ENCODE measurements at places on chromosomes 12 and 14.

DNA sequence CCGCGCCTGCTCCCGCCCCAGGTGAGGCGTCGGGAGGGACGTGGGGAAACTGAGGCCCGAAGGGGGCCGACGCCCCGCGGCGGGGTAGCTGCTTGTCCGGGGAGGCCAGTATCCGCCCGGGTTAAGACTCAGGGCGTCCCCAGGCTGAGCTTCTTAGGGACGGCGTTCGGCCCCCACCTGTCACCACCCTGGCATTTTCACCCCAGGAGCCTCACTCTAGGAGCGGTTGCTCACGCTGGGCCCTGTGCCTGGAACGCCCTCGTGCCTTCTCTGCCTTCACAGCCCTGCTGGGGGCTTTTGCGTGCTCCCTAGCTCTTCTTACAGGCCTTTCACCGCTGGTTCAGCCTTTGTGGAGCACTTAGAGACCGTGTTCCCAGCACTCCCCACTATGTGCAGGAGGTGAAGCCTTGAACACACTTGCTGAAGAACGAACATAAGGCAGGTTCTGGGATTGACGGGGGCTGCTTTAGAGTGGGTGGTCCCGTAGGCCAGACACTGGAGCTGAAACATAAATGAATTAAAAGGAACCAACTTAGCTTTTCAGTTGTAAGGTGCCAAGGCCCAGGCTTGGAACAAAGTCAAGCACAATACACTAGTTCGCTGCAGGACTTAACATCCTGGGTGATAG is 601 bp downstream of the ZNF839 start:
- H3K36me3 ChIP-seq, result no peaks in the 10 kb centered on the region
- DNase-seq, result no peak
- peaks cover 39% of the 10 kb centered on the region for H3K4me1 ChIP-seq
- peak overlapping the region; percentile 86 for H3K4me3 ChIP-seq
- no peak overlapping the region for H3K27ac ChIP-seq
- H3K27me3 ChIP-seq, result peaks cover 9% of the 10 kb centered on the region

DNA sequence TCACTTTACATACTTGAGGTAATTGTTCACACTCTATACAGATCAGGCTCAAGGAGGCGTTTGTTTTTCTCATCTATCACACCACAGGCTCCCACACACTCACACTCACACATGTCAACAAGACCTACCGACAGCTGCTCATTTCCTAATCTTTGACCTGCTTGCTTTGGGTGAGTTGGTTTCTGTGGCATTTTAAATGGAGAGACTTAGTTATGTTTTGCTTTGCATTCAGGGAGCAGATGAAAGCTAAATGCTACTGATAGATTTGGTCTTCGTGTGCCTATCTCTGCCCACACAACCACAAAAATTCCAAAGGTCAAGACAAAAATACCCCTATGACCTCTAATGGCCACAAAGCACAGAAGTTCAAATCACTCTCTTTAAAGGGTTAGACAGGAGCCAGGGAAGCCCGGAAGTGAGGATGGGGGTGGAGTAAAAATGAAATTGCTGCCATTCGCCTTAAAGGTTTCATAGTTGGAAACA is 203.5 kb upstream of the G2E3 start:
- H3K36me3 ChIP-seq, result peaks cover 11% of the 10 kb centered on the region
- H3K4me1 ChIP-seq, result peaks cover 9% of the 10 kb centered on the region

DNA sequence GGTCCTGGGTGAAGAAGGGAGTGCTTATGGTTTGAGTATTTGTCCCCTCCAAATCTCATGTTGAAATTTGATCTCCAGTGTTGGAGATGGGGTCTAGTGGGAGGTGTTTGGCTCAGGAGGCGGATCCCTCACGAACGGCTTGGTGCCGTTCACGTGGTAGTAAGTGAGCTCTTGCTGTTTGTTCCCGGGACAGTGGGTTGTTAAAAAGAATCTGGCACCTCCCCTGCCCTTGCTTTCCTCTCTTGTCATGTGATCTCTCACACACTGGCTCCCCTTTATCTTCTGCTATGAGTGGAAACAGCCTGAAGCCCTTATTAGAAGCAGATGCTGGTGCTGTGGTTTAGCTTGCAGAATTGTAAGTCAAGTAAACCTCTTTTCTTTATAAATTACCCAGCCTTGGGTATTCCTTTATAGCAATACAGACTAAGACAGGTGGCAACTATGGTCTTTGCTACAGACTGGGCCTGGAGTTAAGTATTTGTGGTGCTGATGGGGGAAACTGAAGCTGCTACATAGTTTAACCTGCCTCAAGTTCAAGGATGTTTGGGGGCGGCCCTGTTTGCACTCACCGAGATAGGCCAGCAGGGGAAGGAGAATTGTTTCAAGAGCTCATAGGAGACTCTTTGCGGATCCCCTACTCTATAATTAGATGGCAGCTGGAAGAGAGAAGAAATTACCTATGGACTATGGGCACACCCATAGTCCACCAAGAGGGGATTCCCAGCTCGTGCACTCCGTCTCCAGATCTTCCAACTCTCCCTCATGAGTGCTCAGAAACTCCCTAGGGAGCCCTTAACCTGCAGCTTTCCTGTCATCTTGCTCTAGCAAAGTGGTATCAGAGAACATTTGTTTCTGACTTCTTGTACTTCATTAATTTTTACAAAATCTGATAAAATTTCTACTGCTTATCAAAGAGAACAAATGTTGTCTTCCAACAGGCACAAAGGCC is 164.6 kb downstream of the SLC15A5 start:
- peak overlapping the region; percentile 84 for H3K27ac ChIP-seq
- H3K36me3 ChIP-seq, result no peaks in the 10 kb centered on the region
- H3K27me3 ChIP-seq, result no peaks in the 10 kb centered on the region

DNA sequence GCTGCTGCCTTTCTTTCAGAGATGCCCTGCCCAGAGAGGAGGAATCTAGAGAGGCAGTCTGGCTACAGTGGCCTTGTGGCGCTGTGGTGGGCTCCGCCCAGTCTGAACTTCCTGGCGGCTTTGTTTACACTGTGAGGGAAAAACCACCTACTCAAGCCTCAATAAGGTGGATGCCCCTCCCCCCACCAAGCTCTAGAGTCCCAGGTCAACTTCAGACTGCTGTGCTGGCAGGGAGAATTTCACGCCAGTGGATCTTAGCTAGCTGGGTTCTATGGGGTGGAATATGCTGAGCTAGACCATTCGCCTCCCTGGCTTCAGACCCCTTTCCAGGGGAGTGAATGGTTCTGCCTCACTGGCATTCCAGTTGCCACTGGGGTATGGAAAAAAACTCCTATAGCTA is 25.6 kb downstream of the SPATA7 start:
- H3K27ac ChIP-seq, result no peak overlapping the region
- H3K4me1 ChIP-seq, result peaks cover 2% of the 10 kb centered on the region
- peak; percentile 22 for DNase-seq
- H3K36me3 ChIP-seq, result peaks cover 32% of the 10 kb centered on the region
- H3K4me3 ChIP-seq, result no peak overlapping the region

GRCh38 chr12:57717131-57717530 is 21.4 kb downstream of the AGAP2 start:
- no peak for DNase-seq
- no peaks in the 10 kb centered on the region for H3K27me3 ChIP-seq
- H3K4me3 ChIP-seq, result no peak overlapping the region
- H3K27ac ChIP-seq, result no peak overlapping the region
- H3K36me3 ChIP-seq, result peaks cover 16% of the 10 kb centered on the region

- H3K27me3 ChIP-seq, result no peaks in the 10 kb centered on the region
- H3K4me1 ChIP-seq, result peaks cover 8% of the 10 kb centered on the region
- H3K4me3 ChIP-seq, result 0 out of 2 replicates have a peak overlapping the region, but pooled peaks have one; percentile 33
- no peak overlapping the region for H3K27ac ChIP-seq
Observed at GRCh38 chr12:57813971-57814772, 4.4 kb downstream of the AVIL start.

GRCh38 chr14:29709490-29709889 is 218.2 kb downstream of the PRKD1 start:
- H3K27ac ChIP-seq, result no peak overlapping the region
- no peaks in the 10 kb centered on the region for H3K4me1 ChIP-seq
- H3K36me3 ChIP-seq, result peaks cover under 1% of the 10 kb centered on the region
- DNase-seq, result no peak
- no peak overlapping the region for H3K4me3 ChIP-seq
- H3K27me3 ChIP-seq, result no peaks in the 10 kb centered on the region

DNA sequence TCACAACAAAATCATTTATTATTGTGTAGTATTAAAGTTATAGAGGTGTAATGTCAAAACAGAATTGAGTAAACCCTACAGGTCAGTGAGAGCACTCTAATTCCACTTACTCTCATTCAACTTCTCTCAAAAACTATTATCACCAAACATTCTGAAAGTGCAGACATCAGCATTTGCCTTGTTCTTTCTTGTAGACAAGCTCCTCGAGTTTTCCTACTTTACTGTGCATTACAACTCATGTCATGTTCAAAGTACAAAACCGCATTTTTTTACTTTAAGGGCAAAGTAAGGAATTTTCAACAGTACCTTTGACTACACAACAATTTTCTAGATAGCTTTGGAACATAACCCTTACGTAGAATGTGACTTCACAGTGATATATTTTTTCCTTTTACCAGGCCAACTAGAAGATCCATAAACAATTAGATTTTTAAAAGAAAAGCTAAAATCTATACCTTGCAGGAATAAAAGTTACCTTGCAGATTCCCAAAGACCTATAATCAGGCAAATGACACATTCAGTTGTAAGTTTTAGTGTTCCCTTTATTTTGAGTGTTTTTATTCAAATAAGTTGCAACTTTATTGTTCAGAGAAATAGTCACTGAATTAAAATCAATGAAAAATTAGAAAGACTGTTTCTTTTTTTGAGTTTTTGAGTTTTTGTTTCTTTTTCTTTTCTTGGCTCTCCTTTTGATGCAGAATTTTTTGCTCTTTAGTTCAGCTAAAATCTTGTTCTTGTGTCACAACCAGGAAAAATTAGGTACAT is 12.7 kb upstream of the USP15 start:
- H3K27me3 ChIP-seq, result no peaks in the 10 kb centered on the region
- H3K4me1 ChIP-seq, result peaks cover 4% of the 10 kb centered on the region
- H3K27ac ChIP-seq, result no peak overlapping the region
- no peak overlapping the region for H3K4me3 ChIP-seq
- H3K36me3 ChIP-seq, result no peaks in the 10 kb centered on the region
- DNase-seq, result no peak

DNA sequence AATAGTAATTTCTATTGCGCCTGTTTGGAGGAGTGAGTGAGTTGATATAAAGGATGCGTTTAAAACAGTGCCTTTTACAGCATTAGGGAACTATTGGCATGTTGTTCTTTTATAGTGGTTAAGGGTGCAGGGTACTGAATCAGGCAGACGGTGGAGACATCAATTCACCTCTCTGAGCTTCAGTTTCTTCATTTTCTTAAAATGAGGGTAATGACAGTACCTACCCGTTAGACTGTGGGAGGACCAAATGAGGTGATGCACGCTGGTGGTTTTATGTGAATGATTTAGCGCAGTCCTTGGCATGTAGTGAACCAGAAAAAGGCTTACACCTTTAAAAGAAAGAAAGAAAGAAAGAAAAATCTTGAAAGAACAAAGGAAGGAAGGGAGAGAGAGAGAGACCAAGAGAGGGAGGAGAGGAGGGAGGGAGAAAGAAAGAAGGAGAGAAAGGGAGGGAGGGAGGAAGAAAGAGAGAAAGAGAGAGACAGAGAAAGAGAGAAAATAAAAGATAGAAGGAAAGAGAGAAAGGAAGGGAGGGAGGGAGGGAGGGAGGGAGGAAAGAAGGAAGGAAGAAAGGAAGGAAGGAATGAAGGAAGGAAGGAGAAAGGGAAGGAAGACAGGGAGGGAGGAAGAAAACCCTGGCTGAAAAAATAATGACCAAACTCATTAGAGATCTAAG is 22.2 kb upstream of the CCND2 start:
- no peak for DNase-seq
- no peak overlapping the region for H3K4me3 ChIP-seq
- H3K27ac ChIP-seq, result peak overlapping the region; percentile 67
- peaks cover 4% of the 10 kb centered on the region for H3K27me3 ChIP-seq
- peaks cover 26% of the 10 kb centered on the region for H3K4me1 ChIP-seq
- H3K36me3 ChIP-seq, result no peaks in the 10 kb centered on the region

DNA sequence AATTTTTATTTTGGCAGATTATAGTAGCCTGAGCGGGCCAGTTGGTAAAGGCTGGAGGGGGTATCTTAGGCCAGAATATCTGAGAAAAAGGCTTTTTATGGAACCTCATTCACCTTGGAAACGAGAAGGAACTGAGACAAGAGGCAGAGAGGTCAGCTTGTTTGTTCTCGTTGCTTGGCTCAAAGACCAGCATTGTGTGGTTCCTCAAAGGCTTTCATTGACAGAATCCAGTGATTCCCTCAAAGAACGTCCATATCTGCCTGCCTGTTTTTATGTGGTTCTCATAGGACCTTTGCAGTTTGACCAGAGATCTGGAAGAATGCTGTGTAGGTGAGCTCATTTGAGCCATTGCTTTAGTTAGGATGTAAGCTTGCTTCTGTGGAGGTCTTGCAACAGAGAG is 117.3 kb downstream of the CFAP54 start:
- no peaks in the 10 kb centered on the region for H3K27me3 ChIP-seq
- no peak overlapping the region for H3K27ac ChIP-seq
- no peak for DNase-seq
- H3K4me1 ChIP-seq, result no peaks in the 10 kb centered on the region
- H3K4me3 ChIP-seq, result no peak overlapping the region
- peaks cover 21% of the 10 kb centered on the region for H3K36me3 ChIP-seq

- no peaks in the 10 kb centered on the region for H3K36me3 ChIP-seq
- DNase-seq, result no peak
- peaks cover 23% of the 10 kb centered on the region for H3K27me3 ChIP-seq
- H3K4me1 ChIP-seq, result peaks cover 42% of the 10 kb centered on the region
Observed at GRCh38 chr12:7127916-7128626, 618 bp downstream of the RBP5 start.

GRCh38 chr14:60720962-60721325 is 3.2 kb downstream of the SIX4 start:
- H3K4me3 ChIP-seq, result peak overlapping the region; percentile 96
- peaks cover 34% of the 10 kb centered on the region for H3K4me1 ChIP-seq
- H3K36me3 ChIP-seq, result peaks cover 30% of the 10 kb centered on the region
- no peak overlapping the region for H3K27ac ChIP-seq
- no peaks in the 10 kb centered on the region for H3K27me3 ChIP-seq

DNA sequence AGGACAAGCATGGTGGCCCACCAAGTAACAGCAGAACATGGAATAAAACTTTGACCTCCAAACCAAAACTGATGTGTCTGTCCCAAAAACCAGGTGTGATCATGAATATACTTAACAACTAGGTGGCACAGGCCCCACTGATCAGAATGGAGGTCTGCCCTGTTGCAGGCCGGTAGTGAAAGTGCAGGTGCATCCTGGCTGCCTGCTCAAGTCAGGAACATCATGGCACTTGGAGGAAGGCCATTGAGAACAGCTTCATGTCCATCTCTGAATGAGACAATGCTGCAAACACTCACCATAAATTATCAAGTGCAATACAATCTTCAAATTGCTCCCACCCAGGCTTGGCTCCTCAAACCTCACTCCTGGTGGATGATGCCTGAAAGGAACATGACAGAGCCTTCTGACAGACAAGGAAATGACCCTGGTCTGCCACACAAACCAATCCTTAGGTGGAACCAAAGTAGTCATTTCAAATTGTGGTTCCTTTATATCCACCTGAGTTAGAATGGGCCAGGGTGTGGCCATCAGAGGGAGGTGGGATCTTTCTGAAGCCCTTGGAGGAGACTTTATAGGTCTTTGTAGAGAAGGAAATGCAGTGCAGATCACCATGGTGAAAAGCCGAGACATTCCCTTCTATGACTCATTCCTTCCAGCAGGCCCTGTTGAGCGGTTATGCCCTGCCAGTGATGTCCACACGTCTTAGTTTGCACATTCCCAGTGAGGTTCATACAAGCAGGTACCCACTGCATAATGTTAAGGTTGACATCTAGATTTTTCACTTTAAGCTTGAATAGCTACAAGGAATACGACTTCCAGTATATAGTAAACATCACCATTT is 36.0 kb downstream of the EGLN3 start:
- H3K27me3 ChIP-seq, result no peaks in the 10 kb centered on the region
- no peak overlapping the region for H3K27ac ChIP-seq
- H3K36me3 ChIP-seq, result peaks cover 6% of the 10 kb centered on the region
- H3K4me1 ChIP-seq, result peaks cover 30% of the 10 kb centered on the region
